Subcutaneous adipose tissue (tissue), 4 donors: ENCODE measurements at places on chromosomes 5 and 9. TPM values are rescaled to one million over a fixed set of nuclear protein-coding genes. Genes with fewer than 3 reads are reported as not detected.

The SPINK1 gene
- total RNA-seq: not detected

The TMC1 gene
- 3.6 TPM for total RNA-seq

The ZNF367 gene
- 2.1 TPM for total RNA-seq

The C9 gene
- total RNA-seq: not detected

The F2RL1 gene
- 0.19 TPM for total RNA-seq

The IL5 gene
- total RNA-seq: not detected

The MEIKIN gene
- not detected for total RNA-seq

The GARNL3 gene
- total RNA-seq: 19.6 TPM

The SPATA31A3 gene
- total RNA-seq: not detected

The POC5 gene
- total RNA-seq: 13.9 TPM

The BAAT gene
- total RNA-seq: not detected

The MLLT3 gene
- 10.6 TPM for total RNA-seq

The IFNA13 gene
- total RNA-seq: not detected

The SMARCA2 gene
- 168 TPM for total RNA-seq

The RMRP gene
- 20,573 TPM for total RNA-seq

The GNAQ gene
- 46.6 TPM for total RNA-seq

The RPP25L gene
- total RNA-seq: 27.3 TPM

The MYMK gene
- not detected for total RNA-seq

The SH3PXD2B gene
- total RNA-seq: 48.7 TPM

The FOXD4 gene
- not detected for total RNA-seq

The PLGRKT gene
- 13.9 TPM for total RNA-seq

The PALM2AKAP2 gene
- total RNA-seq: 28.4 TPM

The TAF1L gene
- total RNA-seq: not detected

The ACER2 gene
- total RNA-seq: 32.1 TPM

The ORM2 gene
- not detected for total RNA-seq

The STKLD1 gene
- total RNA-seq: not detected

The ASPN gene
- total RNA-seq: 6.6 TPM

The EFNA5 gene
- total RNA-seq: 7.7 TPM

The PCDHA1 gene
- not detected for total RNA-seq

The GFRA3 gene
- total RNA-seq: not detected

The NUTM2G gene
- total RNA-seq: not detected

The IFNB1 gene
- total RNA-seq: not detected

The SPINK6 gene
- total RNA-seq: not detected

The NSG2 gene
- total RNA-seq: not detected

The SPATA6L gene
- total RNA-seq: 5.3 TPM

The TRIM36 gene
- total RNA-seq: 2.2 TPM

The MZB1 gene
- total RNA-seq: not detected

The OR1Q1 gene
- total RNA-seq: not detected

The ECM2 gene
- total RNA-seq: 131 TPM

The NAIP gene
- total RNA-seq: 24.3 TPM

The FKTN gene
- total RNA-seq: 10.9 TPM

The PCDHB13 gene
- total RNA-seq: 3.8 TPM
